Kidney (tissue), 22 donors: ENCODE measurements at places on chromosomes 7 and 10.
A peak's percentile ranks its signal among the peaks of the same experiment; 100 is the strongest.

- no peak for DNase-seq
Measured at GRCh38 chr10:110848106-110848505, 23.6 kb upstream of the PDCD4 start.

DNA sequence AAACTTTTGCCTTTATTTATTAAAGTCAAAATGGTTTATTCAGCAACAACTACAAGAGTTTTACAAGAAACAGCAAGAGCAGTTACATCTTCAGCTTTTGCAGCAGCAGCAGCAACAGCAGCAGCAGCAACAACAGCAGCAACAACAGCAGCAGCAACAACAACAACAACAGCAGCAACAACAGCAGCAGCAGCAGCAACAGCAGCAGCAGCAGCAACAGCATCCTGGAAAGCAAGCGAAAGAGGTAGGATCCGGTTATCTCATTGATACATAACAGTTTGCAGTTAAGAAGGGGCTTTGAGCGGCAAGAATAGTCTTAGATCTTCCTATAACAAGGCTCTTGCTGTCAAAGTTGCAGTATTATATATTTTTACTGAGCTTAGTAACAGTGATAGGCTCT, 215.1 kb downstream of the FOXP2 start:
- no peak for DNase-seq

- DNase-seq, result no peak
Measured at GRCh38 chr10:378230-378929, 243.1 kb downstream of the ZMYND11 start.

DNA sequence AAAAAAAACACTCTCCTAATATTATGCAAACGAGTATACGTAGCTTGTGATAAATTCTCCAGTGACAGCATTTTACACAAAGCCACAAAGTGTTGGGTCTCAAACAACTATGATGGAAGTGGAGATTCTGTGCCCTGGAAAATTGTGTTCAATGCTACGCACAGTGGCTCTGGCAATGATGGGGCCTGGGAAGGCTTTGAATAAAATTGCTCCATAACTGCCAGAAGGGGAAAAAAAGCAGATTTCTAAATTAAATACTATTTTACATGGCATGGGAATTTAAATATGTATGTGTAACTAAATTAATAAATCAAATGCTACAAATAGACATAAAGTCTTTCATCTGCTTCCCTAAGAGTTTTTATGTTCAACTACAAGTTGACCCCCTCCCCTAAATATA, 306.7 kb downstream of the GRID1 start:
- DNase-seq, result no peak

GRCh38 chr7:157549612-157550299, 213.0 kb downstream of the DNAJB6 start:
- DNase-seq, result no peak

- no peak for DNase-seq
Measured at GRCh38 chr10:43970018-43970698, 321.5 kb upstream of the ZNF32 start.

DNA sequence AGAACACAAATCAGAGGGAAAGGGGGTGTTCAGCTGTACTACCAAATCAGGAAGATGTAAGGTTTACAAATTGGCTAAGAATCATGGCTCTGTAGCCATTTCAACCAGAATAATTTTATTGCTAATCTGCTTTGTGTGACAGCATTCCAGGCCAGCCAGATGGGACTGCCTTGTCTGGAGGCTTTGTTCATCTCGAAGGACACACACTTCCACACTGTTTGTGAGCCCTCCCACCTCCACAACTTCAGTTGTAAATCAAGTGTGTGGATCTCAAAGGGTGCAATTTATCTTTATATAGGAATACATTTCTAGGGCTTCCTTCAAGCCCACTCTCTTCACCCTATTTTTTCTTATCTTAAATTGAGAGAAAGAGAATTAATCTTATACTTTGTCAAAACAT, 6.9 kb upstream of the OIT3 start:
- DNase-seq, result no peak

DNA sequence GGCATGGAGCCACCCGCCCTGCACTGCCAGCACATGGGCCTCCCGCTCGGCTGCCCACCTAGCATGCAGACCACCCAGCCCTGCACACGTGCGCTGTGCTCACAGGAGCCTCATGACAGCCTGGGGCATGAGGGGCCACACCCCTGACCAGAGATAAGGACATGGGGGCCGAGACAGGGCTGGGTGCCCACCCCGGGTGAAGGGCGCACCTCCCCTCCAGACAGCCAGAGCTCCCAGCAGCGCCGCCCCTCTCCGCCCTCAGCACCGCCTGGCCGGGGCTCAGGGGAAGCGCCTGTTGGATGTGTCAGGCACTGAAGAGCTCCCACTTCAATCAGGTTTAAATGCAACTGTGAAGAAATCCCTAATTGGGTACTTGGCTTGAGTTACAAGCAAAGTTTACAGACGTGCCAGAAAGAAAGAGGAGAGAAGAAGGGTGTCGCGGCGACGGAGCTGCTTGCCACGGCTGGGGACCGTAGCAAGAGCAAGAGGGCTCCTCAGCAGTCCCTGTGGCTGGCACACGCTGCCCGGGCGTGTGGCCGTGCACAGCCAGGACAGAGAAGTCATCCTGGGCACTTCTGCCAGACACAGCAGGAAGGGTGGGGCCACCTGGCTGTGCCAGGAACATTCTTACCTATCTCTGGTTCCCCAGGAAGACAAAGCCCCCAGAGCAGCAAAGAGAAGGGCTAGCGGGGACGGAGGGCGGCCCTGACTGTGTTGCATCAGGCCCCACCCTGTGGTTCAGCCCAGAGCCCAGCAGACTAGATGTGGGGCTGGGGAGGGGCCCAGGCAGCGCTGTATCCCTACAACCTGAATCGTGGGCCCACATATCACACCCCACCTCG, 247.4 kb downstream of the ELFN1 start:
- DNase-seq, result no peak

- DNase-seq, result peak; percentile 89
Measured at GRCh38 chr7:1555813-1556543, at the start of gene TMEM184A. Gene TMEM184A, minus strand, starts transcription at chr7:1556205. Its CDS starts 721 bp downstream, at chr7:1555484.

DNA sequence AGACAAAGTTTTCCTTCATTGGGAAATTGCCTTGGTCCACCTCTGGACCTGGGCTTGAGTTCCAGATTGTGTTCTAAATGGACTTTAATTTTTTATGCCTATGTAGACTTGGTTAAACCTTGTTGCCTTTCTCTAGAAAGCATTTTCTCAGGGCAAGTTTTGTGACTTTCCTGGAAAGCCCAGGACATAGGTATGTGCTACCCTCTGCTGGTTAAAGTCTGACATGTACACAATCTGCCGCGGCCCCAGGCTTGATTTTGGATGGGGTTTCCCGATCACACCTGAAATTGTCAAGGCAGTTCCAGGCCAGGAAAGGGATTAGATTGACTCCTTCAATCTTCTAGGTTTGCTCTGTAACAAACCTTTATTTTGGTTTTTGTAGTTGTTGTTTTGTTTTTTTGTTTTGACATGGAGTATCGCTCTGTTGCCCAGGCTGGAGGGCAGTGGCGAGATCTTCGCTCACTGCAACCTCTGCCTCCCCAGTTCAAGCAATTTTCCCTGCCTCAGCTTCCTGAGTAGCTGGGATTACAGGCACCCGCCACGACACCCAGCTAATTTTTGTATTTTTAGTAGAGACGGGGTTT, 14.1 kb upstream of the AKR1B10 start:
- peak; percentile 33 for DNase-seq

DNA sequence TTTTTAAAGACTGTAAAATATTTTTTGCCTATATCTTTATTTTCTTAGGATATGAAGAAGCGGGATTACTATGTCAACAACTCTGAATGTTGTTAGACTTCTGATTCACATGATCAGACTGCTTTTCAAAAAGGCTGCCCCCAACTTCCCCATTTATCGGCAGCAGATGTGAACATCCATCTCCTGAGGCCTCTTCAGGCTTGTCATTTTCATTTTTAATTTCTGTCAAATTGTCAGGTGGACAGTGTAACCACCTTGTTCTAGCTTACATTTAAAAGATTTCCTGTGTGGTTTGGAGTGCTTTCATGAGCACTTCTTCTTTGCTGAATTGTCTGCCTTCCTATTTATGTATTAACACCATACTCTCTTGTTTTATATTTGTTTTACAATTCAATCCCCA, 78.8 kb upstream of the GSDME start:
- DNase-seq, result no peak

GRCh38 chr7:142539901-142540300, 209.4 kb upstream of the PRSS1 start:
- no peak for DNase-seq

DNA sequence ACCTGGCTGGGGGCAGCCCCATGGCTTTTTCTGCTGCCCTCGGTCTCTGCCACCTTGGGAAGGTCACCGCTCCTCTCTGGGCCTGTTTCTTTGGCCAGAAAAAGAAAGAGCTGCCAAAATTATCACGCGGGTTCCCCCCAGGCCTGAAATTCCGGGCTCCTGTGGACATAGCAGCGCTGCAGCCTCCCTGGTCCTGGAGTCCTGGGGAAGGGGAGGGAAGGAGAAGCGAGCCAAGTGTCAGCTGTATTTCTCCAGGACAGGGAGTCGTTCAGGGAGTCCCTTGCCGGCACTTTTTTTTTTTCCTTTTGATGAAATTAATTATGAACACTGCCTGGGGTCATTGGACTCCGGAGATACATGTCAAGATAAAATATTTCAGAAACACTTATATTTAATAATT, 152.3 kb upstream of the GPR26 start:
- DNase-seq, result no peak

GRCh38 chr7:23467806-23468525, 2.3 kb downstream of the IGF2BP3 start:
- peak; percentile 77 for DNase-seq

GRCh38 chr7:41142904-41143473, 559.9 kb downstream of the INHBA start:
- no peak for DNase-seq

DNA sequence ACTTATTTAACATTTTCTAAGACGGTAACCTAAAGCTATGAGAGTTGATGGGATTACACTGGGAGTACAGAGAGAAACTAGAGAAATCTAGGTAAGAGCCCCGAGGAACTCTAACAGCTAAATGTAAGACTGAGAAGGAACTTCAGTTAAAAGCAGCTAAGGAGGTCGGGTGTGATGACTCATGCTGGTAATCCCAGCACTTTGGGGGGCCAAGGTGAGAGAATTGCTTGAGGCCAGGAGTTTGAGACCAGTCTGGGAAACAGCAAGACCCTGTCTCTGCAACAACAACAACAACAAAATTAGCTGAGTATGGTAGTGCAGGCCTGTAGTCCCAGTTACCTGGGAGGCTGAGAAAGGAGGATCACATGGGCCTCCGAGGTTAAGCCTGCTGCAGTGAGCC, 24.0 kb downstream of the FRA10AC1 start:
- DNase-seq, result no peak

DNA sequence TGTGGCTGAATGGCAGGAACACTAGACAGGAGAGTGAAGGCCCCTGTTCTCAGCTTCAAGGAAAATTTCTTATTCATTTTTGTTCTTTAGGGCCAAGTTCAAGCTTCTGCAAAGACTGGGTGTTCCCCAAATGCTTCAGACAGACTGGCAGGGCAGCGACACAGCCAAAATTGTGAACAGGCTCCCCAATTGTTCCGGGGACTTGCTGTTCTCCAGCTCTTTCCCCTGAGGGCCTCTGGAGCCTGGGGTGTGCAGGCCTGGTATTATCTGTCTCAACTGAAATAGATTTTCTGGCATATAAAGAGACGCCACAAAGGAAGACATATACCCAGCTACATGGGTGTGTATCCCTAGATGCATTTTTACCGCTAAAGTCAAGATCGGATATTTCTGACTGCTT, 30.3 kb upstream of the PLCE1 start:
- no peak for DNase-seq

DNA sequence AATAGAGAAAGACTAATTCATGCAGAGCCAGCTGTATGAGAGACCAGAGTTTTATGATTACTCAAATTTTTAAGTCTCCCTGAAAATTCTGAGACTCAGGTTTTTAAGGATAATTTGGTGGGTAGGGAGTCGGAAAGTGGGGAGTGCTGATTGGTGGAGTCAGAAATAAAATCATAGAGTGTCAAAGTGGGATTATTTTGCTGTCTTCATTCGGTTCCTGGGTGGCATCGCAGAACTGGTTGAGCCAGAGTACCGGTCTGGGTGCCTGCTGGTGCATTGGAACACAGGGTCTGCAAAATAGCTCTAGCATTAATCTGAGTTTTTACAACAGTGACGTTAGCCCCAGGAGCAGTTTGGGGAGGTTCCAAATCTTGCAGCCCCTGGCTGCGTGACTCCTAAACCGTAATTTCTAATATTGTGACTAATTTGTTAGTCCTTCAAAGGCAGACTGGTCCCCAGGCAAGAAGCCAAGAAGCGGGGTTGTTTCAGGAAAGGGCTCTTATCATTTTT, 32.4 kb downstream of the GPRIN2 start:
- peak; percentile 42 for DNase-seq

DNA sequence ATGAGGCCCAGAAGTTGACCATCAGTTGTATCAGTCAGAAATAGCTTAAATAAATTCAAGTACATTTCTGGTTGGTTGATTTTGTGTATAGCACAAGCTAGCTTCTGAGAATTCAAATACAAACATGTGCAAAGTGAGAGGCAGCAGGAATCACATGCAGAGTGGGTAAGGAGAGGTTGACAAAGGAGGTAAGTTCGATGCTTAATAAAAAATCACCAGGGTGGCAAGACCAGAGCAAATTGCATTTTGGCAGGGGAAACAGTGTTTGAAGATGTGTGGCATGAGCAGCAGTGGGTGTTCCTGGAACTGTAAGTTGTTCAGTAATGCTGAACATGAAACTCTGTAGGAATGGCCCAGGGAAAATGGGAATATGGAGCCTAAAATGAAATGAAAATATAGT, 52.6 kb downstream of the GNAI1 start:
- no peak for DNase-seq

GRCh38 chr10:43623351-43623750, 17.1 kb downstream of the ZNF485 start:
- no peak for DNase-seq

DNA sequence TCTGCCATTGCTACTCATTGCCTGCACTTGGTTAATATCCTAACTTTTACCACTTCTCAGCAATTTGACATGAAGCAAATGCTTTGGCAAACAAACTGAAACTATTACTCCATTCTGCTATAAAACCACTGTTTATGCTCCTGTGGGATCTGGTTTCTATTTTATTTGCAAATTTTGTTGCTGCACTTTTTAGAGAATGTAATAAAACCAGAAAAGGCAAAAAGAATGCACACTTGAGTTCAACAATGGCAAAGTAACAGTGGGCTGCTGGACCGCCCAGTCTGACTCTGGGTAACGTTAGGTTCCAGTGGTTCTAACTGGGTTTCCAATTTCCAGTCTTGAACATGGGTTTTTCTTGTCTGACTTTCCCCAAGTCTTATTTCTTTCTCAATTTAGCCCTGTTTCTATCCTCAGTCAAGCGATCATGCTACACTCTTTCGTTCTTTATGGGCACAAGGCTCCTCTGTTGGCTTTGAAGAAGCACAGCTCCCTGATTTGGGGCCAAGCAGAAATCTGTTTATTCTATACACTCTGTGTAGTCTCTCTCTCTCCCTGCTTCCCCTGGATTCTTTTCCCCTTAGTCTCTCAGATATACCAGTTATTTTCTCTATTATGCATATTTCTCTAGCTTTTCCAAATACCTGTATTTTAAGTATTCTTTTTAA, 129.2 kb upstream of the FAM3C start:
- no peak for DNase-seq

- no peak for DNase-seq
Measured at GRCh38 chr10:56823849-56824248, 462.8 kb upstream of the ZWINT start.

GRCh38 chr10:75525067-75525466, 93.6 kb downstream of the LRMDA start:
- no peak for DNase-seq
